KG1 (cell line): ENCODE measurements at places on chromosomes 7 and 10.

GRCh38 chr10:3421537-3422257, 249.1 kb upstream of the PITRM1 start:
- no peak for DNase-seq

DNA sequence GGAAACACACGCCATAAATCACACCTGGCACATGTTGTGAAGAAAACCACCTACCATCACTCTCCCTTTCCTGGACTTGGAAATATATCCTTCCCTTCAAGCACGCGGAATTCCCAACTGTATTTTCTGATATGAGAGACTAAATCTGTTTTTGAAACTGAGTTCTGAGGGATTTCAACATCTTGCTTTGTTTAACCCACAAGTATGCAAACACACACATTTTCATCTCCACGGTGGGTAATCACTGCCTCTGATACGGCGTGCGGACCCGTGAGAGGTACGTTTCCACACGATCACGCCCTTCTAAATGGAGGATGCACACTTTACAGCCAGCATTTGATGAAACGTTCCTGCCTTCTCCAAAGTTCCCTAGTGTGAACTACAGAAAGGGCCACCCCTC, 83.4 kb downstream of the ZRANB1 start:
- DNase-seq, result no peak

DNA sequence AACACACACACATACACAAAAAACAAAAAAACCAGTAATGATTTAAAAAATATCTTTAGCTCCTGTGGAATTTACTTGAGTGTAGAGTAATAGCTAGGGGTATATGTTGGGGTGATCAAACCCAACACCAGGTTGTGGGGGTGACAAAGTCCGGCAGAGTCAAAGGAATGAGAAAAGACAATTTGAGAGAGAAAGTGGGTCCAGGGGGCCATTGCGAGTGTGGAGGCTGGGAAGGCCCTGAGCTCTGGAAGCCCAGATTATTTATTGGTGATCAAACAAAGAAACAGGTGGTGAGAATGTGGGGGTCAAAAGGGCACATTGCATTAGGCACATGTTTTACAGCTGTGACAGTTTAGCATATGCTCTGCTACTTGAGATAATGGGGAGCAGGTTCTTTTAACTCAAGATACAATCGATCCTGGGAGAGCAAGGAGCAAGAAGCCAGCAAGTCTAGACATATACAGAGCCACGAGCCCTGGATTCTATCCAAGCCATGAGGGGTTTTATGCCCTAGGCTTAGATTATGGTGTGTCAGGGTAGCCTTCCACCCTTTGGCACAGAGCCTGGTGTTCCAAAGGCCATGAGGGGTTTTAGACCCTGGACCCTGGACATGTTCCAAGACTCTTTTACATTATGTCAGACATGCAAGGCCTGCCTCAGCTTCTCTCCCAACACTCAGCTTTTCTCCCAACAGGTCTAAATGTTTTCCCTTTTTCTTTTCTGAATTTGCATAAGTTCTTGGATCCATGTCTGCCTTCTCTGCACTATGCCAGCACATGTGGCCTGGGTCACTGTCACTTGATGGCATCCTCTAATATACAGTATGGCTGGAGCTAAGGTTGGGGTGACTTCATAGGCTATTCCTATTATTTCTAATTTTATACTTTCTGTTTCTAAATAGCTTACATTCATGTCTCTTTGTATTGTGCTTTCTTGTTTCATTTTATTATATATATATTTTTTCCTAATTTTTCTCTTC, 48.6 kb upstream of the MKI67 start:
- no peak for DNase-seq

DNA sequence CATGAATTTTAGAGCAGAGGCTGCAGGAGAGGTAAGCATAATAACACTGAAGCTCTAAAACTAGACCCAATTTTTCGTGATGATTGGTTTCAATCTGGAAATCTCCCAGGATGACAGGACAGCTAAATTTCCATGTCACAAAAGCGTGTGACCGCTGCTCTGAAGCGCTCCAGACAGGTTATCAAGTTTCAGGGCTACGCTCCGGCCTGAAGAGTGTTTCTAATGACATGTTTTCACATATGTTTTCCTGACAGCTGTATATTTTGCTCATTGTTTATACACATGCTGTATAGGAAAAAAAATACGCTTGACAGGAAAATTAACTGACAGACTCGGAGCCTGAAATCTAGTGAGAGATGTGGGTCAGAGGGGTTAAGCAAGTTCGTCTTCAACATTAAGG, 219.8 kb upstream of the BMPER start:
- DNase-seq, result no peak

GRCh38 chr7:50652400-50653125, 87.4 kb upstream of the DDC start:
- no peak for DNase-seq

DNA sequence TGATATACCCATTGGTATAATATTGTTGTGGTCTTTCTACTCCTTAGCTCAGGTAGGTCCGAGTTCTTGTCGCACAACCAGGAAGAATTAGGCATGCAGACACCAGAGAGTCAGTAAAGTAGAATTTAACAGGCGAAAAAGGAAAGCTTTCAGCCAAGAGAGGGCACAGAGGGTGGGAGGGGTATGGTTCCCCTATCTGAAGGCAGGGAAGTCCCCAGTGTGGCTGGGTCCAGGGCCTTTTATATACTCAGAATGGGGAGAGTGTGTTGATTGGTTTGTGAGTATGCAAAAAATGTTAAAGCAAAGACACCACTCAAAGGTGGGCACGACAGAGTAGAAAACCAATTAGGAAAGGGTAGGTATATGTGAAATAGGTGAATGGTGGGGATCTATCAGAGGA, 53.9 kb downstream of the IMMP2L start:
- no peak for DNase-seq

- no peak for DNase-seq
Observed at GRCh38 chr7:27442455-27442854, 199.9 kb downstream of the EVX1 start.

- DNase-seq, result no peak
Observed at GRCh38 chr7:24715661-24716479, 41.4 kb downstream of the GSDME start.

- no peak for DNase-seq
Observed at GRCh38 chr10:49330127-49330665, 31.2 kb downstream of the C10orf71 start.

DNA sequence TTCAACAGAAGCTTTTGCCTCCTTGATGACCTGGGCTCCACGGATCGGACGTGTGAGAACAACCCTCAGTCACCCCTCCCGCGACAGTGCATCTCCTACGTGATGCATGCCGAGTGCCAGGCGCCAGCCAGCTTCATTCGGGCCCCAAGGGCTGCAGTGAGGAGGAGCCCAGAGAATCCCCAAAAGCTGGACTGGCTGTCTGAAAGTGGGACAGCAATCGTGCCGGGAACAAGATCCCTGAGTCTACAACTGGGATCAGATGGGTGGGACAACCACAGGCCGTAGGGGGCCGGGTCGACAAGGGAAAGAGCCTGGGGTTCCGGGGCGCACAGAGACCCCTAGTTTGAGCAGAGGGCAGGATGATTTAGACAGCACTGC, 27.2 kb downstream of the EBF3 start:
- no peak for DNase-seq

DNA sequence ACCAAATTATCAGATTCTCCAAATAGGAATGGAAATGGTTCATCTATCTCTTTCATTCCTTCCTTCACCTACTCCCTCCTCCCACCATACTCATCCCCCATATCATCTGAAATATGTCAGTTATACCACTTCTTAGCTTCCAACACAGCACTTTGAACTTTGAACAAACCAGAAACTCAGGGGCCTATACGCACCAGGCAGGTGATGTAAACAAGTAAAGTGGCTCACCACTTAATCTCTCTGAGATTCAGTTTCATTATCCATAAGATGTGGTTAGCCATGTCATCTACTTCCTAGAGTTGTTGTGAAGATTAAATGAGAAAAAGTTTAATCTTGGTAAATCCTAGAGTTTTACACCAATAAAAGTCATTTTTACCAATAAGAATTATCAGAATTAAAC, 65.9 kb upstream of the LRRN3 start:
- no peak for DNase-seq
